NCI-H2171 treated with DMSO at 0.1 percent for 48 hours (cell line): ENCODE measurements at places on chromosomes 6 and 20.

DNA sequence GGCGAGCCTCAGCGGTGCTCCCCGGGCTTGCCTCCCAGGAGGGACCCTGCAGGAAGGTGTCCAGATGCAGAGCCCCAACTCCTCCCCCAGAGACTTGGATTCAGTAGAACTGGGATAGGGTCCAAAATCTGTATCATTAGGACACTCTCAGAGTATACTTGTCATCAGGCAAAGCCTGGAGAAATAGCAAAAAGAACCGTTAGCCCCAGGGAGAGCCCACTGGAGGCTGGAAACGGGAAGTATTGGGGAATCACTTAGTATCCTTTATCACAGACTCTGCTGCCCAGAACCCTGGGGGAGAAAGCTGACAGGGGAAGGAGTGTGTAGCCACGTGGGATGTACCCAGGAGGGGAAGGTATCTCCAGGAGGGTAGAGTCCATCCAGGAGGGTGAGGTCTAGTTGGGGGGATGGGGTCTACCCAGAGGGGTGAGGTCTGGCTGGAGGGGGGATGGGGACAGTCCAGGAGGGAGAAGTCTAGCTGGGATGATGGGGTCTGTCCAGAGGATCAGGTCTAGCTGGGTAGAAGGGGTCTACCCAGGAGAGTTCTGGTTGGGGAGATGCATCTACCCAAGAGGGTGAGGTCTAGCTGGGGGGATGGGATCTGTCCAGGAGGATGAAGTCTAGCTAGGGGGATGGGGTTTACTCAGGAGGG lies 107.2 kb downstream of the LY86 start:
- DNase-seq, result no peak

- DNase-seq, result no peak
Measured at GRCh38 chr6:132130626-132131298, 179.6 kb upstream of the CCN2 start.

- DNase-seq, result no peak
Measured at GRCh38 chr20:62461157-62461556, 14.6 kb downstream of the GATA5 start.

- DNase-seq, result no peak
Measured at GRCh38 chr6:50822078-50822476, 3.4 kb downstream of the TFAP2B start.

GRCh38 chr6:7204726-7205125 lies 97.0 kb downstream of the RREB1 start:
- DNase-seq, result no peak

DNA sequence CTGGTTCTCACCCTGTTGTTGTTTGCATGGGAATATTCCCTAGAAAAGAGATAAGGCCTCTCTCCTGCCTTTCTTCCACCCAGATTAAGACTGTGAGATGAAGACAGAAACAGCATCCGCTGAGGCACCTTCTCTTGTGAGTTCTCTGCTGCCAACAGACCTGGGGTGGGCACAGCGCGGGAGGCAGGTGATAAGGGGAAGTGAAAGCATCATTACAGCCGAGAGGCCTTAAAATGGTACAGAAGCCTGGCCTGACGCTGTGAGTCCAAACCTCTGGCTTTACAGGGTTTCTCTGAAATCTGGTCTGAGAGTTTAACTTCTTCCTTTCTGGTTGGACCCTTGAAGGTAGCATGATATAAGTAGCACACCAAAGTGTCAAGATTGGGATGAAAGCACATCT lies 21.0 kb upstream of the IYD start:
- no peak for DNase-seq

GRCh38 chr20:15162079-15162647 lies 824.8 kb upstream of the FLRT3 start:
- no peak for DNase-seq
